B cell (primary cell): ENCODE measurements at places on chromosomes 7 and 10.

- DNase-seq, result no peak
These were observed 457 bp downstream of the NSUN5 start for GRCh38 chr7:73308074-73308664.

DNA sequence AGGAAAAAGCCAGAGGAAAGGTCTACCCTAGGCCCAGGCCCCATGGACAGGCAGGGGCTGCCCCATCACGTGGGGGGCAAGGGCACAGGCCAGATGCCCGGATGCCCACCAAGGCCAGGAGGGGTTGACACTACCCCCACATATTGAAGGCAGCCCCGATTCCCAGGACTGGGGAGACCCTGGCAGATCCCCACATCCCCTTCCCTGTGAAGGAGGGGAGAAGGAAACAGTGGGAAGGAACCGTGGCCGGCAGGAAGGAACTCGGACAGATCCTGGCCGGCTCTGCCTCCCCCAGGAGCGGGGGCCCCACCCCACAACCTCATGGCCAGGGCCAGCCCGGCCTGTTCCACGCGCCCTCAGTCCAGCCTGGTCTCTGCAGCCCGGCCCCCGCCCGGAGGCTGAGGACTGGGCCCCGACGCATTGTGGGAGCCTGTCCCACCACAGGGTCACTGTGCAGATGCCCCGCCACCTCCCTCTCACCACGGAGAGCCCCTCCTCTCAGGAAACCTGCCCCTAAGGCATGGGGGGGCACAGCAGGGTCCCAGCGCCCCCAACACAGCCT is 41.3 kb downstream of the PAPOLB start:
- no peak for DNase-seq

- DNase-seq, result no peak
These were observed 21.6 kb downstream of the CREB3L2 start for GRCh38 chr7:137980308-137980707.

GRCh38 chr7:3648276-3648675 is 347.2 kb downstream of the SDK1 start:
- no peak for DNase-seq

- DNase-seq, result no peak
These were observed 39.5 kb upstream of the OPN4 start for GRCh38 chr10:86614853-86615252.

- no peak for DNase-seq
These were observed 17.8 kb downstream of the LDB3 start for GRCh38 chr10:86685893-86686632.

DNA sequence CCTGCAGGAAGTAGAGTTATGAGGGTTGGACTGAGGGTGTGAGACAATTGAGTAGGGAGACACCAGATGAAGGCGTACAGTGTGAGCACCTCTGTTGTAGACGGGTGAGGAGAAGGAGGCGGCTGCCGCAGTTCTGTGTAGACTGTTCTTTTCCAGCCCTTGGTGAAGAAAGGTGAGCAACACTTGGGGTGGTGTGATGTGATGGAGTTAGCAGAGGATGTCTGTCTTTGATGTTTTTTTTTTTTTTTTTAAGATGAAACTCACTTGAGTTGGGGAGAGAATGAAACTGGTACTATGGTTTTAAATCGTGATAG is 42.8 kb upstream of the RNF216 start:
- DNase-seq, result peak; percentile 16
